ENCODE measurements at places on chromosomes 11 and 22. TPM values are rescaled to one million over a fixed set of nuclear protein-coding genes. Genes with fewer than 3 reads are reported as not detected.

DNA sequence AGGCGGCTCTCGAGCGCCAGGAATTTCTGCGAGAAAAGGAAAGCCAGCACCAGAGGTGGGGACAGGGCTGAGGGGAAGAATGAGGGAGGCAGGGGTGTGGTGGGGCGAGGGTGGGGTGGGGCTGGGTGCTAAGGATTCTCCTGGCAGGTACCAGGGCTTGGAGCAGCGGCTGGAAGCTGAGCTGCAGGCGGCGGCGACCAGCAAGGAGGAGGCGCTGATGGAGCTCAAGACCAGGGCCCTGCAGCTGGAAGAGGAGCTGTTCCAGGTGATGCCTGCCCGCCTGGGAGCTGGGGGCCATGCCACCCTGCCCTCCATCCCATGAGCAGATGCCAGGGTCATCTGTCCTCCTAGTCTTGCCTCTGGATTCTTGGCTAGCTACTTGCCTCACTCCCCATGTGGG, 9.4 kb downstream of the CCDC88B start:
- no peak for DNase-seq

DNA sequence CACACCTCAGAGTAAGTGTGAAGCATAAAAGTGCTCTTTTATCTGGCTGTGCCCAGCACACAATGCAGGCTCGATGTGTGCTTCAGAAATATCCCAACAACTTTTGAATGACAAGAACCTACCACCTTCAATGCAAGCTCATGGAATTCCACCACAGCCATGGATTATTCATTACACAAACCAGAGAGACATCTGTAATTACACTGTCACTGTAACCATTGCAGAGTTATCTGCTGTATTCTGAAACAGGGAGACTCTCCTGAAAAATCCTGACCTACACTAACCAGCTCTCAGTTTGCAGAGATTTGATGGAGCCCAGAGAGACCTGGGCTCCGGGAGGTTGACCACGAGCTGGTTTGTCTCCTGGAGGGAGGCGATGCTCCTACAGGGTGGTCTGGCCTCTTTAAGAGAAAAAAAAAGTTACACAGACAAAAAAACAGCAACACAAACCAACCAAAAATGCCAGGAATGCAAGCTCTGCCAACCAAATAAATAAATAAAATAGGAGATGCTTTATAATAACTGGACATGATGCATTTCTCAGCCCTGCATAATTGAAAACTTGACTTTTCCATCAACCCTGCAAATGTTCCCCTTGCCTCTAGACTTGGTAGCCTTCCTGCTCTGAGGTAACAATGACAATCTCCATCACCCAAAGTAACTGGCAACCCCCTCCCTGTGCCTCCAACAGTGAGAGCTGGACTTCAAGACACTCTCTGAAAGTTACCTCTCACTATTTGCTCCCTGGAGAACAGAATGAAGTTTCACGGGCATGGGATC, 69.7 kb downstream of the ETS1 start:
- no peak for DNase-seq

DNA sequence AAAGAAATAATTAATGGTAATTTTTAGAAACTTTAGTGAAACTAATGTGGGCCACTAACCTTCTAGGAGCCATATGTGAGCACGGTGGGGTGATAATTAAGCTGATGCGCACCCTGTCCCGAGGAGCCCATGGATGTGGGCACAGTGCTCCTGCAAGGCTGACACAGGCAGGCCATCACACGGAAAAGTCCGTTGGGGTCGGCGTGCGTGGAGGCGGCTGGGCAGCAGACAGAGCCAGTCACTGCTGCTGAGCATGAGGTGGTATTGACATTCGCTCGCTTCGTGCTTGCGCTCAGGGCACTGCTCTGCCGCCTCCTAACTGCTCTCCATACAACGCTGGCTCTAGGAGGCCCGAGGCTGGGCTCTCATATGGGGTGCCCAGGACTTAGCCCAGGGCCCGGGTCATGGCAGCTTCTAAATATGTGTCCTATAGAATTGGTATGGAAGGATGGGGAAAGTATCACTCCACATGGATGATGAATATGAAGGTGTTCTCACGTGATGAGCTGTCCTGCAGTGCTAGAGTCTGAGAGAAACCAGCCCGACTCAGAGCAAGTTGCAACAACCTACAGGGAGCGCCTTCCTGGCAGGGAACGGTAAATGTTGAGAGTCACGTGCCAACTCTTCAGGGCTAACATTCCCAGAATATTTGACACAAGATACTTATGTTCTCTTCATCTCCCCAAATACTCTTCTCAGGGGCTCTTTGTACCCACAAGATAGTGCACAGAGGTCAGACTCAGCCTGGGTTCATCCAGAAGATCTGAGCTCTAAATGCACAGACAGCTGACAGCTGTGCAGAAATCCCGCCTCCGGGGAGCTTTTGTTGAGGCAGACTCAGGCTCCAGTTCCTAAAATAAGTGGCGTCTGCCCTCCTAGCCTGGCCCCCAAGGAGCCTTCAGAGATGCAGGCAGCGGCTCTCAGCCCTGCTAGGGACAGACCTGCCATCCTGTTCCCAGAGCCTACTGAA, 50.6 kb upstream of the ARFGAP3 start:
- DNase-seq = no peak

DNA sequence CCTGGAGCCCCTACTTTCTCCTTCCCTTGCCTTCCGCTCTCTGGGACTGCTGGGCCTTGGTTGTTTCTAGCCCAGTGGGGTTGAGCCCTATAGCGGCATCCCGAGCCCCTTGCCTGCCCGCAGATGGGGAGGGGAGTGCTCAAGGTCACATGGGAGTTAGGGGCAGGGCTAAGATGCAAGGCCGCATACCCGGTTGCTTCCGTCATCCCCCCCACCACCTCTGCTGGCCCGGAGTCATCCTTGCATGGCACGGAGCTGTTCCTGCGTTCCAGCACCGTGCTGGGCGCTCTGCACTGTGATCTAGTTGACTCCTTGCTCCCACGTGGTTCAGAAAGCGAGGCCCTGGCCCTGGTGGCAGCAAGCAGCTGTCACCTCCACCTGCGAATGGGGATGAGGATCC, 18.0 kb downstream of the FLRT1 start:
- no peak for DNase-seq

- no peak for DNase-seq
These were observed 22.3 kb downstream of the KCNQ1 start for GRCh38 chr11:2466869-2467694.

ATP5MG gene
- total RNA-seq = 66.9 TPM

ARHGAP8 gene
- total RNA-seq = 31.8 TPM

MS4A12 gene
- 524 TPM for total RNA-seq

IFITM10 gene
- total RNA-seq = 1.4 TPM

Data from transverse colon (tissue), 4 donors.